ENCODE measurements at places on chromosomes 2 and 18.

GRCh38 chr2:10846110-10846861 lies 33.7 kb upstream of the PDIA6 start:
- no peak for DNase-seq

DNA sequence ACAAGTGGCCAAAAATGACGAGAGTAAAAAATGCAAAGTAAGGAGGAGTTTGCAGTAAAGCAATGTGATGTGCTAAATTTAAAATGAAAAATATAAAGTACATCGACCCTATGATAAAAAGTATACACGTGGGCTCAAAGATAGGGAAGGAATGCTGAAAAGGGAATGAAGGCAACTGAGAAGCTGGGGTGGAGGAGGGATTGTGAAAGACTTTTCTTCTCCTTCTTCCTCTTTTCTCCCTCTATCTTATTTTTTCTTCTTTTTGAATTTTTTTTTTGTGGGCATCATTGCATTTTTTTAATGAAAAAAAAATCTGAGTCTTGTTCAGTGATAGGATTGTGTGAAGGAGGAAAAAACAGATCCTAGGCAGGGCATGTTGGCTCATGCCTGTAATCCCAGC lies 57.6 kb upstream of the STK17B start:
- no peak for DNase-seq

DNA sequence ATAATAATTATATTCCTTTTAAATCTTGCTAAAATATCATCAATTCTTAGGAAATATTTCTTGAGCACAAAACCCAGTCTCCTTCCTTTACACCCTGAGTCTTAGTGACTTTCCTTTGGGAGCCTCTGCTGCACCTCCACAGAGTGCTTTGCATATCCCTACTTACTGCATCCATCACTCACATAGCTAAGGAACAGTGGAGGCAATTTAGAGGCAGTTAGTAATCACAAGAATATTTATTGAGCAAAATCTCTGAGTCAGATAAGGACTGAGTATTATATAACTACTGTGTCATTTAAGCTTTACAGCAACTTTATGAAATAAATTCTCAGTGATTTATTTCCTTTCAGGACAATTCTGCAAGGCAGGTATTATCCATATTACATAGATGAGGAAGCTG lies 327.7 kb downstream of the TMX3 start:
- DNase-seq = no peak

DNA sequence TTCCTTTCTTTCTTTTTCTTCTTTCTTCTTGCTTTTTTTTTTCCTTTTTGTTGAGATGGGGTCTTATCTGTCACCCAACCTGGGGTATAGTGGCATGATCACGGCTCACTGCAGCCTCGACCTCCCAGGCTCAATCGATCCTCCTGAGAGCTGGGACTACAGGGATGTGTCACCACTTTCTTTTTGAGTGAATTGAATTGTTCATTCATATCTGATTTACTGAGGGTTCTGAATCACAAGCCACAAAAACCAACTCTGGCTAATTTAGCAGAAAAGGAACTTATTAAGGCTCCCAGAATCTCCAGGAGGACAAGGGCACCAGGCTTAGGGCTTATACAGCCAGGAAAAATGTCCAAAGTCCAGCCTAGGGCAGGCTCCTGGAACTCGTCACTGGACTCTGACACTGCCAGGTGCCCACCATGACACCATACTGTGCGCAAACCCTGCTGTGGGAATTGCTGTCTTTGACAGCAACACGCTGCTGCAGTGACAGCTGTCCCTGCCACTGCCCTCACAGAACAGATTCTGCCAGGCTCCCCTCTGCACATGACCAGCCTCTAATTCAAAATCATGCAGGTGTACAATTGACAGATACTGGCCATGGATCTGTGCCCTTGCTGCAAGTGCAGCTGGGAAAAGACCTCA lies 42.9 kb upstream of the EML6 start:
- no peak for DNase-seq

- DNase-seq = no peak
These were observed 68.1 kb downstream of the RMDN2 start for GRCh38 chr2:37993143-37993542.

- no peak for DNase-seq
These were observed 15.5 kb downstream of the COLEC11 start for GRCh38 chr2:3610415-3610814.

DNA sequence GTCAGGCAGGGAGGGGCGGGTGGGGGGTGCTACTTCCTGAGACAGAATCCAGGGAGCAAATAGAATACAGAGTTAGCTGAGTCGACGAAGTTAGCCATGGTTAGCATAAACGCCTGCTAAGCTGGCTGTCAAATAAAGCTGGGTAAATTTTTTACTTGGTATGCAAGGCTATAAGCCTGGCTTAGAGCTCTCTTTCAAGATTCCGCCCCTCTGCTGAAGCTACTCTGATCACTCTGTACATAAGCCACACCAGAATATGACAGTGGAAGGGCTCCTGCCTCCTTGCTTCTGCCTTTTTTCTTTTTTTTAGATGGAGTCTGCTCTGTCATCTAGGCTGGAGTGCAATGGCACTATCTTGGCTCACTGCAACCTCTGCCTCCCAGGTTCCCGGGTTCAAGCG lies 58.3 kb downstream of the CYRIA start:
- DNase-seq = no peak

DNA sequence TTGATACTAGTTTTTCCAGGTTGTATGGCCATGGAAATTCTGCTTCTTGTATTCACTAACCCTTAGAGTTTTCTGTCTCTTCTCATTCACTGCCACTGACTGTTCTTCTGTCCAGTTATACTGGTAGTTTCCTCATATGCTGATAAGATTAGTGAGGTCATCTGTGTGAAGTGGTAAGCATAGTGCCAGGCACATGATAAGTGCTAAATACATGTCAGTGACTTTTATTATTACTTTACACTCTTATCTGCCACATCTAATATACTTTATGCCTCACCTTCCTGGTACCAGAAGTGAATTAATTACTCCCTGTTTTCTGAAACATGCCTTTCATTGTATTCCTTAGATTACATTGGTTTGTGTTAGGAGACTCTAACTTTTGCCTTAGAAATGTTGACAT lies 91.3 kb downstream of the NBEAL1 start:
- no peak for DNase-seq

DNA sequence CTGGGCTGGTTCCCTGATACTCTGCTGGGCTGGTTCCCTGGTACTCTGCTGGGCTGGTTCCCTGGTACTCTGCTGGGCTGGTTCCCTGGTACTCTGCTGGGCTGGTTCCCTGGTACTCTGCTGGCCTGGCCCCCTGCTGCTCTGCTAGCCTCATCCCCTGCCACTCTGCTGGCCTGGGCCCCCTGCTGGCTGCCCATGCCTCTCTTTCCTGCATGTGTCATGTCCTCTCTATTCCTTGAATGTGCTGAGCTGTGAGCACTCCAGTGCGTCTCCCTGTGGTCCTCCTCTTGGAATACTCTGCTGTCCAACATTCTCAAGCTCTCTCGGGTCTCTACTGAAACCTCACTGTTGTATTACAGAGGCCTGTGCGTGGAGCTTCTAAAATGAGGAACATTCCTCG lies 216.3 kb downstream of the RNF144A start:
- no peak for DNase-seq

DNA sequence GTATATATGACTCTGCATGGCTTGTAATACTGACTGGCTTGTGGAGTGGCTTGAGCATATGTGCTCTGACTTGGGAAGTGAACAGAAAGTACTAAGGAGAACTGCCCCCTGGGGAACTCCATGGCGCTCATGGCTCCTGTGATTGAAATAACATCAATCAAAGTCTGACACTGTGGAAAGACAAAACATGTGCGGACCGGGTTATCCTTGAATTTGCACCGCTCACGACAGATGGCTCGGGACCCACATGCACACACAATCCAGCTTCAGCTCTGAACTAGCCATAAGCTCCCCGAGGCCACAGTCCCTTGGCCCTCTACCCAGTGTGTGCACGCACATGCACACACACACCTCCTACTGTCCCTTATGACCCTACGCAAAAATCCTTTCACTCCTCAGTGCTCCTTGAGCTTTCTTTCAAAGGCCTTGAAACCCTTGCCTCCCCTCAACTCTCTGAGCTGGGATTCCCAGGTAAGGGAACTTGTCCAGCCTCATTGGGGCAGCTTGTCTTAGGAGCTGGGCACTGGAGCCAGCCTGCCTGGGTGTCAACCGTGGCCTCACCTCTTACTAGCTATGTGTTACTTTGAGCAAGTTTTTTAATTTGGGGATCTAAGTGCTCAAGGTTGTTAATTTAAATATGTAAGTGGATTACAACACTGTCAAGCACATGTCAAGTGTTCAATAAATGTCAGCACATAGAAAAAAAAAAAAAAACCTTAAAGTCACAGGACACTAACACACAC lies 43.6 kb downstream of the MRPS5 start:
- no peak for DNase-seq

GRCh38 chr2:38178556-38179419 lies 102.8 kb upstream of the CYP1B1 start:
- DNase-seq = no peak

DNA sequence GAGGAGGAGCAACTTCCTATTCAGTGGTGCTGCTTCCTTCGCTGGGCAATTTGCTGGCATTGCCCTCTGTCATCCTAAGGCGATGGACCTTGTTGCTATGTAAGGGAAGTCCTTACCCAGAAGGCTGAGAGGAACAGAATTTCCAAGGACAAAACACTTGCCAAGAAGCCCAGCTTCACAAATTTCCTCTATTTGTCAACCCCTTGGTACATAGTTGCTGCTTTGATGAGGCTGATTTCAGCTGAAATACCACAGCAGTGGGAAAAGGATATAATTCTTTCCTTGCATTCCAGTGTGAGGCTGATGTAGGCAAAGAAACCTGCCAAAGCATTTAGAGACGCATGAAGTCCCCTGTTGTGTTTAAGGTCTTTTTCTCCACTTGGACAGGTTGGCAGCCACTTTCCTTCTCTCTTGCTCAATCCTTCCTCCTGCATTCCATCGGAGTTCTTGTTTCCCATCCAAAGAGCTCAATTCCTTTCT lies 16.4 kb upstream of the ST3GAL5 start:
- no peak for DNase-seq

GRCh38 chr18:30920757-30921156 lies 121.8 kb downstream of the DSC3 start:
- no peak for DNase-seq

DNA sequence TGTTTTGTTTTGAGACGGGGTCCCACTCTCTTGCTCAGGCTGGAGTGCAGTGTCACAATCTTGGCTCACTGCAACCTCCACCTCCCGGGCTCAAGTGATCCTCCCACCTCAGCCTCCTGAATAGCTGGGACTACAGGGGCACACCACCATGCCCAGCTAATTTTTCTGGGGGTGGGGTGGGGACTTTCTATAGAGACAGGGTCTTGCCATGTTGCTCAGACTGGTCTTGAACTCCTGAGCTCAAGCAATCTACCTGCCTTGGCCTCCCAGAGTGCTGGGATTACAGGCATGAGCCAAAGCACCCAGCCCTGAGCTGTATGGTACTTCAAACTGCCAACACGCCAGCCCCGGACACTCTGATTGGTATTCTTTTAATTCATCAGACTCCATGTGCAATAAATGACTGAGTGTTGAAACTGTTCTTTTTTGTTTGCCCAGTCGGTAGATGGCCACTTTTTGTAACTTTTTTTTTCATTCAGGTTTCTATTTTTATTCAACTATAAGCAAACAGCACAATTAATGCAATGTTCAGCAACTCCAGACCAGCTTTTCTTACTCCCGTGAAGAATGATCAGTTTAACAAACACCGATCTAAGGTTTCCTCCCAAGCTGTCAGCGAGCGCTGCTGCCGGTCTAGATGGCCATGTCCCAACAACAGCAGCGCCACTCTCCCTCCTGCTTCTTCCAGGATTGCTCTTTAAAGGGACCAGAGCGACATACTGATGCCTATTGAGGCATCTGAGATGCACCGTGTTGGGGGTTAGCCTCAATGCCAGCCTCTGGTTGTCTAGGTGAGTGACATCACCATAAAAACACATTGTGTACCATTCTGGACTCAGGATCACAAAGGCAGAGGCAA lies 12.5 kb upstream of the TGOLN2 start:
- DNase-seq = no peak

GRCh38 chr2:232103140-232103737 lies 141.7 kb downstream of the DIS3L2 start:
- no peak for DNase-seq

DNA sequence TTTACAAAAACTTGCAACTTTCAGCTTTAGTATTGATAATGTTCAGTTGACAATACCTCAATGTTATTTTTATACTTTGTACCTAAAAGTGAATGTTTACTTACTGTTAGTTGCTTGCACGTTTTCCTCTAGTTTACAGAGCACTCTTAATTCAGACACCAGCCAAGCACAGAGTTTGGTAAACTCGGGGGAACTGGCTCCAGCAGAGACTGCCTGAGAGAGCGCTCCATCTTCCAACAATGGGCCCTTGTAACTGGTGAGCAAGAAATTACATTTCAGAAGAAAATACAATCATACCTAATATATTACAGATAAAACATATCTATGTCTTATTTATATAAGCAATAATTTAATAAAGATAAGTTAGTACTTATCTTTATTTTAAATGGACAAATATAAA lies 3.7 kb downstream of the FAM98A start:
- DNase-seq = no peak

- DNase-seq = no peak
These were observed 98.2 kb upstream of the TMEM178A start for GRCh38 chr2:39567507-39567906.

DNA sequence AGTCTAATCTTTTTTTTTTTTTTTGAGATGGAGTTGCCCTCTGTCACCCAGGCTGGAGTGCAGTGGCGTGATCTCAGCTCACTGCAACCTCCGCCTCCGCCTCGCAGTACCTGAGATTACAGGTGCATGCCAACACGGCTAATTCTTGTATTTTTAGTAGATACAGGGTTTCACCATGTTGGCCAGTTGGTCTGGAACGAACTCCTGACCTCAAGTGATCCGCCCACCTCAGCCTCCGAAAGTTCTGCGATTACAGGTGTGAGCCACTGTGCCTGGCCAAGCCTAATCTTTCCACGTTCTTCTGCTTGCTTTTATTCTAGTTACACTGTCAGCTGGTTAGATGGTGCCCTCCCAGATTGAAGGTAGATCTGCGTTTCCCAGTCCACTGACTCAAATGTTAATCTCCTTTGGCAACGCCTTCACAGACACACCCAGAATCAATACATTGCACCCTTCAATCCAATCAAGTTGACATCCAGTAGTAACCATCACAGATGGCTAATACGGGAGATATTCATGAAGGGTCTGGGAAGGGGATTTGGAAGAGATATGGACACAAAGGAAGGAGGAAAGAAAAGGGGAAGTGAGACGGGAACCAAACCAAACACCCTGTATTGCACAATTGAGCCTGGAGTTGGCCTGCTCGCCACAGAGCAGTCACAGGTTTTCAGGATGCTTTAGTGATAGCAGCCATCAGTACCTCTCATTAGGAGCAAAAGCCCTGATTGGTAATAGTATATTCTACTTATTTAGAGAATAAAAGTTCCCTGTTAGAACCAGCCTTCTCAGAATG lies 229.8 kb downstream of the PIK3C3 start:
- DNase-seq = no peak

DNA sequence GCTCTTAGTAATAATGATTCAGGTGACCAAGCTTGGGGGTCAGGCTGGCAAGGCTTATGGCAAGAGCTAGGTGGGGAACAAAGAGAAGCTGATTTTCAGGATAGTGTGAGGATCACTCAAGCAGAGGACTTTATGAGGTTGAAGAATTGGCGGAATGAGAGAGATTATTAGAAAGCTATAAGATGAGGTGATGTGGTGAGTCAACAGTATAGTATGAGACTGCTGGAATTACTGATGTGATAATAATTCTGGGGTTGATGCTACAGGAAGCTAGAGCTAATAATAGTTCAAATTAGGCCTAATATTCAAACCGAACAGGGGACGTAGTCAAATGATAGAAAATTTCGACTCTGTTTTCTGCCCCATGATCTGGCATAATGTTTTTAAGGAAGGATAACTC lies 2115.3 kb upstream of the PIK3C3 start:
- DNase-seq = no peak
